ENCODE measurements at places on chromosomes 6 and 20.

DNA sequence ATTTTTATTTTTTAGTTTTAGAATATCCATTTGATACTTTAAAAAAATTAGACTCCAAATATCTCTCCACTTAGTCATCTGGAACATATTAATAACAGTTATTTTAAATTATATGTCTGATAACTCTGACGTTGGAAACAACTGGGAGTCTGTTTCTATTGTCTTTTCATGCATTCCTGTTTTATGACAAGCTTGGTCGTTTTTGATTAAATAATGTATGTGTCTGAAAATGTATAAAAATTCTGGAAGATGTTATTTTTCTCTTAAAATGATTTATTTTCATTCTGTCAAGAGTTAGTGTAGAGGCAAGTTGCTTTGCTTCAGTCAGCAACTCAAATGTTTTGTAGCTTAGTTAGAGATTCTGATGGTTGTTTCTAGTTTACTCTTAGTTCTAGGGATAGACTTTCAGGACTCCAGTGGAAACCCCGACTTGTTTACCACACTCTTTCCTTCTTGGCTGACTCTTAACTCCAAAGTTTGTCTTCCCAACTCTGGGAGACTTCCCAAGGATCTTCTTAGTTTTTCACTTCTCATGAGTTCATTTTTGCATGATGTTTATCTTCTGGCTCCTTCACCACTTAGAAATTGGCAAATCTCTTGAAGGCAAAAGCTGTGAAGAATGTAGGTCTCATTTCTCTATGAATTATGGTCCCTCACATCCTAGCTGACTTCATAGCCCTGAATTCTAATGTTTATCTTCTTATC is 190.9 kb downstream of the LAMA2 start:
- DNase-seq: no peak

DNA sequence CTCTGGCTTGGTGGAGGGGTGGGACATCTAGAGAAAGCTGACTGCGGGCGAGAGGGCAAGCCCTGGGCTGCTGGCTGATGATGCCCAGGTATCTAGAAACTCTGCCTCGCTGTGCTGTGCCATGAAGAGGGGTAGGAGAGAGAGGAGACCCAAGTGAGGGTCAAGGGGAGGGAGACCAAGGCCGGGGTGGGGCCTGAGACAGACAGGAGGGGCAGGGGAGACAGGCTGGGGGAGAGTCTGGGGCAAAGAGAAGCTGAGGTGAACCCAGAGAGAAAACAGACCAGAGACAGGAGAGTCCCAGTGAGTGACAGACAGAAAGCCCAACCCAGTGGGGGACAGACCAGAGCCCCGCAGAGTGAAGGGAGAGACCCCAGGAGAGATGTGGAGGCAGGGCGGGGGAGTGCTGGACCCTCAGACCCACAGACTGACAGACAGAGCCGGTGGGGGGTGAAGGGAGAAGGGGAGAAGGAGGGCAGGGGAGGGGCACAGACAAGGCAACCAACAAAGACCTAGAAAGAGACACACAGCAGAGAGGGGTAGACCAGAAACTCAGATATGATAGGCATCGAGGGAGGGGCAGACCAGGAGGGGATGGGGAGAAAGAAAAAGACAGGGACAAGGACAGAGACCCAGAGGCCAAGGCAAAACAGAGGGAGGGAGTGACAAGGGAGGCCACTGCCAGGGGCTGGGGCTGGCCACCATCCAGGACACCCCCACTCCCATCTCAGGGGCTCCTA is 5.9 kb downstream of the TEAD3 start:
- DNase-seq: no peak

DNA sequence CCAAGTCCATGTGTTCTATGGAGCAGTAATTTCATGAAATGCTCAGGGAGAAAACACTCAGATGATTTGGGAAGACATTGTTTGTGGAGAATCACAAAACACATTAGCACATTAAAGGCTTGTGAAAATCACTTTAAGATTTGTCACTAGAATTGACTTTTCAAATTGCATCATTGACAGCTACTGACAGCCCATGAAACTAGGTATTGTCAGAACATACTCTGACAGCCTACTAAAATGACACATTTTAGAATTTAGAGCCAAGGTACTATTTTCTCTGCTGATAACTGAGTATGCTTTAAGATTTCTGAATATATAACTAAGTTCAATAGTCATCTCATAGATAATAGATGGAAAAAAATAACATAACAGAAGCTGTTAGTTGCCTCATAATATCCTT is 67.4 kb upstream of the FOXC1 start:
- no peak for DNase-seq

DNA sequence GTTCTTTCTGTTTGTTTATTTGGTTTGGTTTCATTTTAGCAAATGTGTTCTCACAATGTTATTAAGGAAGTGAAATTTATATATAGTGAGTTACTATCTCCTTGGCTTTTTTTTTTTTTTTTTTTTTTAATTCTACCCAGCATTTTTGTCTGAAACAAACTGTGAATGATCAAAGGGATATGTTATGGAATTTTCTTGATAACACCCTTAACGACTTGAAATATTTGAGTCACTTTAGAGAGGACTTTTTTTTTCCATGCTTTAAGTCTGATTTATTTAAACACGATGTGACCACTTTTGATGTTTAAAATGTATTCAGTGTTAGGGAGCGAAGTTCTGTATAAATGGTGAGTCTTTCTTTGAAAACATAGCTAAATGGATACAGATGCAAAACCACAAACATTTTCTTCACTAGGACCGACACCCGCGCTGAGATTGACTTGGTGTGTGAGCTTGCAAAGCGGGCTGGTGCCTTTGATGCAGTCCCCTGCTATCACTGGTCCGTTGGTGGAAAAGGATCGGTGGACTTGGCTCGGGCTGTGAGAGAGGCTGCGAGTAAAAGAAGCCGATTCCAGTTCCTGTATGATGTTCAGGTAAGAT is 149.7 kb downstream of the MTHFD1L start:
- no peak for DNase-seq

DNA sequence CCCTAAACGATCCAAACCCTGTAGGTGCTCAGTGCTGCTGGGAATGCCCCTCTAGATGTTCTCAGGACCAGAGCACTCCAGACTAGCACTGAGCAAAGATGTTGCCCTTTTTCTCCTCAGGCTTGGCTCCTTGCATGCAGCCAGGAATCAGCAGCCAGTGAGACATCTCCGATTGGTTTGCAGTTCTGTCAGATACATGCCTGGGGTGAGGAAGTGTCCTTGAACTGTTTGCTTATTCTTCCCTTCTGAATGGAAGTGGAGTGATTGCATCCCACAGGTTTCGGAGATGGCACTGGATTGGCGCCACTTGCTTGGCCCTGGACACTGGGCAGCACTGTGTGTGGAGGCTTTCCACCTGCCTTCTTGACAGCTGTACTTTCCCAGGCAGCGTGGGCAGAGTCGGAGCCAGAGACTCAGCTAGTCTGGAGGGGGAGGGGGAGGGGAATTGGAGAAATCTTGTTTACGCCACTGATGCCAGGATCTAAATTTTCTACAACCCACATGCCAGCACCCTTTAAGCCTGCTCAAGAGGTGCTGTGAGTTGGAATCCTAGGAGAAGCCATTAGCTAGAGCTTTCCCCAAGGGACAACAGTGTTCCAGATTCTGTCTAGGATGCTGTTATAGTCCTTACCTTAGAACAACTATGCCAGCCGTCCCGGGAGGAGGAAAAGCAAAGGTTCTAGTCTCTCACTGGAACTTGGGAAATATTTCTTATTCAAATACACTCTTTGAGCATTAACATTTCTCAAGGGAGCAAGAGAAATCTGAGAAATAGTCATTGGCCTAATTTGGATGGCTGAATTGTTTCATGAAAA is 49.2 kb upstream of the SASH1 start:
- no peak for DNase-seq

GRCh38 chr6:19438566-19439353 is 398.4 kb upstream of the ID4 start:
- no peak for DNase-seq

- DNase-seq: peak; percentile 35
Observed at GRCh38 chr6:42744351-42744893, 1.5 kb downstream of the TBCC start.

DNA sequence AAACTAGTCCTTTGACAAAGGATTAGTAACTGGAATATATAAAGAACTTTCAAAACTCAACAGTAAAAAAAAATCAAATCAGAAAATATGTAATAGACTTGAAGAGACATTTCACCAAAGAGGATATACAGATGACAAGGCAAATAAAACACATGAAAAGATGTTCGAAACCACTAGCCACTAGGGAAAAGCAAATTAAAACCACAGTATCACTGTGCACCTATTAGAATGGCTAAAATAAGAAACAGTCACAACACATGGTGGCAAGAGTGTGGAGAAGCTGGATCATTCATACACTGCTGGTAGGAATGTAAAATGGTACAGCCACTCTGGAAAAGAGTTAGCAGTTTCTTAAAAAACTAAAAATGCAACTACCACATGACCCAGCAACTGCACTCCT is 14.9 kb downstream of the ZBTB2 start:
- DNase-seq: no peak

DNA sequence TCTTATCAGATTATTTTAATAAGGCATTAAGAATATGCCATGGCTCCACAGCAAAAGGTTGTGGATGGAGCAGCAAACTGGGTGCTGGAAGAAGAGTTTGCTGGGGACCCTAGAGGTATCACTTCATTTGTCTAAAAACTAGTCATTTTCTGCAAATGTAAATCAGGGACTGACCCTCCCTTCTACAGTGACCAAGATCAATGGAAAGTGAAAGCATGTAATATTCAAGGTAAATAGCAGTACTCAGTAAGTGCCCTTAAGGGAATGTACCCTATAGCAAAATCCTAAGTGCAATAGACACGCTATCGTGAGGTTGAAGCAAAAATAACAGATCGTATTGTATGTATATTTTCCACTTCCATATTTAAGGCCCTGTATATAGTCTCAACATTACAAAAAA is 38.7 kb downstream of the TRDN start:
- DNase-seq: no peak

DNA sequence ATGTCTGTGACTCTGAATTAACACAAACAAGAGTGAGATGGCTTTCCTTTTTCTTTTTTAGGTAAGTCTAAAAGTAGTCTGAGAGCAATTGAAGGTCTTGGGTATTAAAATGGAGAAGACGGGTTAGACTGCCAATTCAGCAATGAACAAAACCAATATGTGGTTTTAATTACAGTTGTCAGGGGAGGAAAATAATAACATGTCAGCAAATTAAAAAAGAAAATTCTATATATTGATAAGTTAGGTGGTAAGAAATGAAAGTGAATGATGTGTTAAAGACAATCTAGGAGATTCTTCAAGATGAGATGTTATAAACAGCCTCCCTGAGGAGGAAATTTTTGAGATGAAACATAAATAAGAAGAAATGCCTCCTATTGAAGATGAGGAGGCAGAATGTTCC is 150.6 kb upstream of the HSF2 start:
- no peak for DNase-seq

- no peak for DNase-seq
Observed at GRCh38 chr6:12585497-12585958, 131.0 kb upstream of the PHACTR1 start.

- peak; percentile 72 for DNase-seq
Observed at GRCh38 chr6:83417880-83418663, 12.8 kb downstream of the ME1 start.

- DNase-seq: no peak
Observed at GRCh38 chr20:62732842-62733525, 24.3 kb downstream of the NTSR1 start.

- DNase-seq: peak; percentile 56
Observed at GRCh38 chr20:9363673-9364072, 150.7 kb upstream of the LAMP5 start.

- peak; percentile 26 for DNase-seq
Observed at GRCh38 chr6:56288347-56288746, 41.0 kb upstream of the COL21A1 start.

DNA sequence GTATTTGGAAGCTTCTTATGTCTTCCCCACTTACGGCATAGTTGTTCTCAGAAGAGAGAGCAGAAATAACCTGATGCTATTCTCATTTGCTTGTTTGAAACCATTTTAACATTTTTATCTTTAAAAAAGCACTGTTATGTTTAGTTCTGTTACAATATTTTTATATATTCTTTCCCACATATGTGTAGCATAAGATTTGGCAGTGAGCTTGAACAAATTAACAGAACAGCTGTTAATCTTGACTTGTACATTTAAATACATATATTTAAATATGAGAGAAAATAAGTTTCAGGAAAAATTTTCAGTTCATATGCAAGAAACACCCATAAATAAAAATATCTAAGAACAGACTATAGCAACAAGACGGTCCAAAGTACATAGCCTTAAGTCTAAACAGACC is 431.7 kb upstream of the IRAK1BP1 start:
- DNase-seq: no peak

GRCh38 chr6:170313716-170314295 is 7.2 kb downstream of the FAM120B start:
- DNase-seq: no peak

- no peak for DNase-seq
Observed at GRCh38 chr6:113377362-113377942, 479.7 kb upstream of the MARCKS start.

DNA sequence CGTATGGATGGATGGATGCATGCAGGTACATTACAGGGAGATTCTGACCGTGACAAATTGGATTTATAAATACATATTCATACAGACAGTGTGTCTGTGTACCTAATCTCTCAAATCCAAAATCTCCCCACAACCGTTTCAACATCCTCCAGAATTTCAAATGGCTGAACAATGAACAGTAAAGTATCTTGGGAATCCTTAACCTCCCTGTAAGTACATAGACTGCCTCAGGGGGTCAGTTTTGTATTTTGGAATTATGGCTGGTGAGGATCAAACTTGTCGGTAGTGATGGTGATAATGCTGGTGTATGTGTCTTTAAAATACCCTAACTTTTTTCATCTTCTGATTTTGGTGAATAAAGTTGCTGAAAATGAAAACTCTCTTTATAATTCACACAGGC is 246.2 kb downstream of the FOXC1 start:
- no peak for DNase-seq

GRCh38 chr6:139470997-139471396 is 96.5 kb upstream of the CITED2 start:
- no peak for DNase-seq

DNA sequence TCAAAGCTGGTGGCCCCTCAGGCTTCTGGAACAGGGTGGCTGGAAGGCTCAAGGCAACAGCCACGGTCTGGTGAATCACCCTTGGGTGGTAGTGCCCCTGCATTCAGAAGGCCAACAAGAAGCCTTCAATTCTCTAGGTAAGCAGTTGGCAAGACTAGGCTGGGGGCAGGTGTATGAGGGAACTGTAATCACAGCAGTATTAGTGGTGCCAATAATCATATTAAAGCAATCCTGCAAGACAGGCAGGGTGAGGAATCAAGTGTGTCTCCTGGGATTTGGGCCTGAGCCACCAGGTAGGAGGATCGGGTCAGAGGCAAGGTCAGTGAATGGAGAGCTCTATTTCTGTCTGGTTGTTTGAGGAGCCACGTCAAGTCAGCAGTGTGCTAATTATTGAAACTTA is 24.9 kb upstream of the SCUBE3 start:
- DNase-seq: no peak
